ENCODE measurements at places on chromosomes 13 and 19.

DNA sequence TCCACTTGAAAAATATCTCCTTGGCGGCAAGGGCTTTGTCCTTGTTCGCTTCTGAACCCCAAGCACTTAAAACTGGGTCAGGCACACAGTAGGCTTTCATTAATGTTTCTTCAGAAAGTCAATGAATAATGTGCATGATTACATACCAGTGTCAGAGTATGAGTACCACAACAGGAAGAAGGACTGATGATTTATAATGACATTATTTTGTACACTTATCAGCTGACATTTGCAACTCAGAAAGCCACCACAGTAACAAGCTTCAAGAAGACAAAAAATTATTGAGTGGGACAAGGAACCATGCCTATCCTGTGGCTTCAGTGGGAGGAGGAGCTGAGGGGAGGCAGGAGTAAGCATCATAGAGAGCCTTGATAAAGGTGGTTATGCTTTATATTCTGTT lies 10.0 kb downstream of the POLR1D start:
- no peak for DNase-seq

DNA sequence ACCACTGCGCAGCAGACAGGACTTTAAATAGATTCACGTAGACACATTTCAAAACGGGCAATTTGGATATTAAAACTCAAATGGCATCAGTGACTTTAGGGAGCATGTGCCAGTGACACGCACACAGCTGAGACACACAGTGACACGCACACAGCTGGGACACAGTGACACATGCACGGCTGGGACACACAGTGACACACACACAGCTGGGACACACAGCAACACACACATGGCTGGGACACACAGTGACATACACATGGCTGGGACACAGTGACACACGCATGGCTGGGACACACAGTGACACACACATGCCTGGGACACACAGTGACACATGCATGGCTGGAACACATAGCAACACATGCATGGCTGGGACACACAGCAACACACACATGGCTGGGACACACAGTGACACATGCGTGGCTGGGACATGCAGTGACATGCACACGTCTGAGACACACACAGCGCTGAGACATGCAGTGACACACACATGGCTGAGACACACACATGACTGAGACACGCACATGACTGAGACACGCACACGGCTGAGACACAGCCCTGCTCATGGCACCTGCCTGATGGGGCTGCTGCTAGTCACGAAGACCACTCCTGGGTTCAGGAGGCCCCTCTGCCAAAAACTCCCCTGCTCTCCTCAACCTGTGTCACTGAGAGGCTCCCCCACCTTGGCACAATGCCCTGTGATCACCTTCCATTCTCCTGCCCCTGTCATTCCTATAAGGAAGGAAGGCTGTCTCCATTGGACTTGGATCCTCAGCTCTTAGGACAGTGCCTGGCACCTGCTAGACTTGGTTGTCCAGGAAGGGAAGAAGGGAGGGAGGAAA lies 52.5 kb downstream of the SOX1 start:
- no peak for DNase-seq

GRCh38 chr13:113542751-113543424 lies 41.7 kb upstream of the TFDP1 start:
- DNase-seq = no peak

DNA sequence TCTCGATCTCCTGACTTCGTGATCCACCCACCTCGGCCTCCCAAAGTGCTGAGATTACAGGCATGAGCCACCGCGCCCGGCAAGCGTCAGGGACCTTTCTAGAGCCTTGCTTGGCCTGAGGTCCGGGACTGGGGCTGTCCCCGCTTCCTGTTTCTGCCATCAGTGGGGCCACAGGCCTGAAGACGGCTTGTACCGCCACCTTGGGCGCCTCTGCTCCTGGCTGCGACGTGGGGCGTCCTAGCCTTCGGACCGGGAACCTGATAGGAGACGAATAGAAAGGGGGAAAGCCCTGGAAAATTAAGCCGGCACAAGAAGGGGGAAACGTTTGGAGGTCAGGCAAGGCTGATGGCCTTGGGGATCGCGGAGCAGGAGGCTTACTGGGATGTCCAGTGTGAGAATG lies 35.1 kb downstream of the RNF6 start:
- DNase-seq = no peak

- DNase-seq = no peak
These were observed 21.8 kb downstream of the FGF21 start for GRCh38 chr19:48777139-48777538.

DNA sequence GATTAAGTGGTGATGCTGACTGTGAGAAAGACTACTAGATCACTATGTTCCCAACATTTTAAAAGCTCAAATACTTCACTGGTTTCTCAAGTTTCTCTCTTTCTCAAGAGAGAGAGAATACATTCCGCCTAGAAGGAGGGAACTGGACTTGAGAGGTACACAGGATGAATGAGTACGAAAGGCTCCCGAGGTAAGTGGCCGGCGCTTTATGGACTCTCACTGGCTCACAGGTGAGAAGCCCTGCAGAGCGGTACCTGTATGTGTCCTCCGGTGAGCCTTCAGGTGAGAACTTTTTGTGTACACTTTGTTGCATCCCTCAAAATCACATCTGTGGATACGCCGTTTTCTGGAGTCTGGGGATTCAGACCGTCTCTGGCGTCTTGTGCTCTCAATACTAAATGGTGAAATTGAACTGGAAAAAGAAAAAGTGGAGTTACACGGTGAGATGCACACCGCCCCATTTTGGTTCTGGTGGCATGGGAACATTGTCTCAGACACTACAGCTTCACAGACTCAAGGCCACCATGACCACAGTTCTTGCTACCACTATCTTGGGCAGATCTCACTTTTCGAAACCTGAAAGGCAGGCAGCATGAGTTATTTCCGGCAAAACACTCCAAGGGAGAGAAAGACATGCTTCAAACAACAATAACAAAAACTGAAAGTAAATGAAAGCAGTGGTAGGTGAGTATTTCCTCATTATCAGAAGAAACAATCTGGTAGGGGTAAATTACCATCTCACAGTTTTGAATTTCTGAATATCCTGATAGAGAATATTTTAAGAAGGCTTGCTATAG lies 418.9 kb downstream of the KLF12 start:
- peak; percentile 37 for DNase-seq

All from GM13977 (cell line).